ENCODE measurements at places on chromosomes 11 and 22. TPM values are rescaled to one million over a fixed set of nuclear protein-coding genes. Genes with fewer than 3 reads are reported as not detected.

Gene INCENP
- total RNA-seq: 9.9 TPM

DNA sequence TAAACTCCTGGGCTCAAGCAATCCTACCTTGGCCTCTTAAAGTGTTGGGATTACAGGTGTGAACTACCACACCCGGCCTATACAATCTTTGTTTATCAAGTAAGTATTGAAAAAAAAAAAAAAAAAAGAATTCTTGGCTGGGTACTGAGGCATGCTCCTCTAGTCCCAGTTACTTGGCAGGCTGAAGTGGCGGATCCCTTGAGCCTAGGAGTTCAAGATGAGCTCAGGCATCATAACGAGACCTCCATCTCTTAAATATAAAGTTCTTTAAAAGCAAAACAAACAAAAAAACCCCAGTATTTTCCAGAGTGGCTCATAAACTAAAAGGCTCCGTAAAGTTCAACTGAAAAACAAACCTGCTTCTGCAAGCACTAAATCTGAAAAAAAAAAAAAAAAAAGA, 50.3 kb upstream of the GAB2 start:
- DNase-seq: no peak

DNA sequence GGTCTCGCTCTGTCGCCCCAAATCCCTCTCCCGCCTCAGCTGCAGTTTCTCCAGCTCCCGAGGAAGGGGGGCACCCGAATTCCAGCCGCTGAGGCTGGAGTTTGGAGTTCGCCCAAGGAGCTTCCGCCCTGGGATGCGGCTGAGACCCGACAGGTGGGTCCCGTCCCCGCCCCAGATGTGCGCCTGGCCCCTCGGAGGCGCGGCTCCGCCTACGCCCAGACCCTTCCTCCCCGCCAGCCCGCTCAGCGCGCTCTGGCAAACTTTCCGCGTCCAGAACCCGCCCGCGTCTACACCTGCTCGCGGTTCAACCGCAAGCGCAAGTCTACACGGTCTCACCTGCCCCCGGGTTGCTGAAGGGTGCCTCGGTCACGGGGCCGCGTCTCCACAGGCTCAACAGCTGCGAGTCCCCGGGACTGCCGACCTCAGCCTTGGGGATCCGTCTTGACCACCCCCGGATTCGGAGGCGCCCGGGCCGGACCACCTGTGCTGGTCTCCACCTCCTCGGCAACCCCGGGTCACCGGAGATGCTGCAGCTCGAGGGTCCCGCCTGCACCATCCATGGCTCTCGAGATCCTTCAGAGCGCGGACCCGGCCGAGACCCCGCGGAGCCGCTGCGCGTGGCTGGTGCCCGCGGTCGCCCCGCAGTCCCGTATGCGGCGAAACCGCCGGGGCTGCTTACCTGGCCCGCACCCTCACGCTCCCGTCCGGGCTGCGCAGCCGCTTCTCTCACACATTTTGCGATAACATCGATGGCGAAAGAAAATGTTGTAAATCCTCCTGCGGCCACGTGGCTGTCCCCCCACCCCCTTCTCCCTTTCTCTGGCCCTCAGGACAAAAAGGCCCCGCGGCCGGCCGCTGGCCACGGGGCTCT, 63.6 kb downstream of the NFAM1 start:
- DNase-seq: no peak

Gene FLRT1
- not detected for total RNA-seq

GRCh38 chr22:19732403-19733113, 9.2 kb downstream of the GP1BB start:
- no peak for DNase-seq

- no peak for DNase-seq
Measured at GRCh38 chr22:41696703-41697102, 2.6 kb upstream of the MEI1 start.

GRCh38 chr22:39954584-39955055, 5.6 kb upstream of the TMA7B start:
- peak; percentile 28 for DNase-seq
